Activated T-helper 1 cell treated with anti-CD3 and anti-CD28 coated beads, Interleukin-12 subunit alpha, Interleukin-12 subunit beta, Interleukin-2, Interleukin-4 antibody, amounts not matched to agents 30 ng/mL and 10 ng/mL and 1 ng/mL, durations not matched to agents 14 hours and 24 hours and 36 hours (primary cell): ENCODE measurements at places on chromosomes 6 and 20.

- no peaks in the 10 kb centered on the region for H3K4me1 ChIP-seq
- no peak overlapping the region for H3K4me3 ChIP-seq
- DNase-seq, result no peak
- peaks cover 13% of the 10 kb centered on the region for H3K36me3 ChIP-seq
- H3K27ac ChIP-seq, result no peak overlapping the region
- no peaks in the 10 kb centered on the region for H3K27me3 ChIP-seq
Observed at GRCh38 chr20:5973172-5973571, 22.7 kb downstream of the MCM8 start.

DNA sequence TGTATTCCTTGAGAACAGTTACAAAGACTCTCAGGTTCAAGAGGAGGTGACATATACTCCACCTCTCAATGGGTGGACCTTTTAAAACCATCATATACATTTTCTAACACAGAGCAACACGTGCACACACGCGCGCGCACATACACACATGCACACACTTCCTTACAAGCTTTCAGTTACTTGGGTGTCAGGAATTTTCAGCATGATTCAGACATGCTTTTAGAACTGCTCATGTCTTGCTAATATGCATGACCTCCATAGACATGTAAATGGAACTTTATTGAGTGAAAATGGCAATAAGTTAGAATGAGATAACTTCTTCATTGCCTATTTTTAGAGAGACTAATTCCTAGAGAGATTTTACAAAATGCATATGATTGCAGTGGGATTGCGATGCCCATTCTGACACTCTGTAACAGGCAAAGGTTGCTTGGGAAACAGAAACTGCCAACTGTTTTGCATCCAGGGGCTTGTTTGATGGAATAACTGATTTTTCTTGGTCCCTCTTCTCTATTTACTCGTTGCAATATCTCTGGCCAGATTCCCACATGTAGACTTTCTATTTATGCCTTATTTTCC is 531.4 kb upstream of the RNF217 start:
- no peaks in the 10 kb centered on the region for H3K4me1 ChIP-seq
- no peak for DNase-seq
- H3K36me3 ChIP-seq, result no peaks in the 10 kb centered on the region
- H3K4me3 ChIP-seq, result no peak overlapping the region
- H3K27ac ChIP-seq, result no peak overlapping the region

DNA sequence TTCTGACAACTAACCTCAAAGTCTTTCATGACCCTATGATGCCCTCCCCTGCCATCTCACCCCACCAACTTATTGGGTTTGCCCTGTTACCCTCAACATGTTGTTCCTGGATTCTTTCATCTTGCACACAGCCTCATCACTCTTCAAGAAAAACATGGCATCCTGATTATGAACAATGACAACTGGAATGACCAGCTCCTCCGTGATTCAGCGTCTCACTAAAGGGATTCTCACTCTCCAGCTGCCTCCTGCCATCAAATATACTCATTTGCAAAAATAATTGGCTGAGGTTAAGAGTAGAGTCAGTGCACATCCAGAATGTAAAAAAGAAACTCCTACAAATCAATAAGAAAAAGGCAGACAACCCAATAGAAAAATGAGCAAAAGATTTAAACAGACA is 59.7 kb upstream of the MDGA1 start:
- peaks cover 10% of the 10 kb centered on the region for H3K4me1 ChIP-seq
- no peak overlapping the region for H3K27ac ChIP-seq
- DNase-seq, result no peak
- H3K4me3 ChIP-seq, result no peak overlapping the region
- H3K36me3 ChIP-seq, result no peaks in the 10 kb centered on the region

- no peak for DNase-seq
- peaks cover 4% of the 10 kb centered on the region for H3K4me1 ChIP-seq
- H3K27me3 ChIP-seq, result peaks cover 28% of the 10 kb centered on the region
- H3K27ac ChIP-seq, result no peak overlapping the region
Observed at GRCh38 chr6:136469154-136469553, 81.1 kb downstream of the MAP7 start.

- H3K4me1 ChIP-seq, result peaks cover 62% of the 10 kb centered on the region
- no peak overlapping the region for H3K27ac ChIP-seq
Observed at GRCh38 chr6:159108426-159108985, 60.7 kb upstream of the FNDC1 start.

GRCh38 chr6:123062670-123063069 is 66.6 kb downstream of the CLVS2 start:
- H3K36me3 ChIP-seq, result no peaks in the 10 kb centered on the region
- no peak overlapping the region for H3K27ac ChIP-seq
- H3K4me1 ChIP-seq, result peaks cover 12% of the 10 kb centered on the region
- no peak for DNase-seq
- H3K27me3 ChIP-seq, result no peaks in the 10 kb centered on the region

- H3K36me3 ChIP-seq, result peaks cover 49% of the 10 kb centered on the region
- H3K4me1 ChIP-seq, result peaks cover 44% of the 10 kb centered on the region
- peak overlapping the region; percentile 91 for H3K27ac ChIP-seq
- peak overlapping the region; percentile 57 for H3K4me3 ChIP-seq
- H3K27me3 ChIP-seq, result no peaks in the 10 kb centered on the region
Observed at GRCh38 chr6:135651964-135652755, 154.6 kb upstream of the AHI1 start.

GRCh38 chr6:45965007-45965406 is 50.7 kb downstream of the CLIC5 start:
- no peaks in the 10 kb centered on the region for H3K4me1 ChIP-seq
- H3K36me3 ChIP-seq, result no peaks in the 10 kb centered on the region
- H3K4me3 ChIP-seq, result no peak overlapping the region
- peaks cover 6% of the 10 kb centered on the region for H3K27me3 ChIP-seq

- H3K27ac ChIP-seq, result no peak overlapping the region
- no peak overlapping the region for H3K4me3 ChIP-seq
- DNase-seq, result no peak
- peaks cover 5% of the 10 kb centered on the region for H3K27me3 ChIP-seq
- no peaks in the 10 kb centered on the region for H3K36me3 ChIP-seq
Observed at GRCh38 chr6:33950891-33951889, 147.4 kb upstream of the MLN start.

DNA sequence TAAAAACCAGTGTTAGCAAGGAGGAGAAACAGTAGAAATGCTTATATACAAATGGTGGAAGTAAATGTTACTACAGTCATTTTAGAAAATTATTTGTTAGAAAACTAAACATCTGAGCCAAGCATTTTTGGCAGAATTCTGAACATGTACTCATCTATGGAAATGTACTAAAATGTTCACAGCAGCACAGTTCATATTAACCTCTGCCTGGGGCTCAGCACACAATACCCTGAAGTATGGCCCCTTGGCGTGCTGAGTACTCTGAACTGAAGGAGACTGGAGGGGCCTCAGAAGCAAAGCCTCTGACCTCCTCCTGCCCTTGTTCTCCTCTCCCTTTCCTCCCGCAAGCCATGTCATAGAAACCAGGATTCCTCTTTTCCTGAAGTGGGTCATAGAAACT is 66.2 kb upstream of the RALGAPA2 start:
- DNase-seq, result no peak
- H3K27ac ChIP-seq, result no peak overlapping the region
- H3K27me3 ChIP-seq, result peaks cover 3% of the 10 kb centered on the region
- H3K4me3 ChIP-seq, result no peak overlapping the region

- no peak overlapping the region for H3K27ac ChIP-seq
- H3K36me3 ChIP-seq, result no peaks in the 10 kb centered on the region
- no peaks in the 10 kb centered on the region for H3K4me1 ChIP-seq
- no peak for DNase-seq
Observed at GRCh38 chr6:52022675-52023074, 64.7 kb downstream of the PKHD1 start.

GRCh38 chr20:11686820-11687543 is 230.7 kb upstream of the BTBD3 start:
- DNase-seq, result no peak
- H3K4me3 ChIP-seq, result no peak overlapping the region
- no peak overlapping the region for H3K27ac ChIP-seq
- no peaks in the 10 kb centered on the region for H3K36me3 ChIP-seq
- H3K4me1 ChIP-seq, result no peaks in the 10 kb centered on the region

DNA sequence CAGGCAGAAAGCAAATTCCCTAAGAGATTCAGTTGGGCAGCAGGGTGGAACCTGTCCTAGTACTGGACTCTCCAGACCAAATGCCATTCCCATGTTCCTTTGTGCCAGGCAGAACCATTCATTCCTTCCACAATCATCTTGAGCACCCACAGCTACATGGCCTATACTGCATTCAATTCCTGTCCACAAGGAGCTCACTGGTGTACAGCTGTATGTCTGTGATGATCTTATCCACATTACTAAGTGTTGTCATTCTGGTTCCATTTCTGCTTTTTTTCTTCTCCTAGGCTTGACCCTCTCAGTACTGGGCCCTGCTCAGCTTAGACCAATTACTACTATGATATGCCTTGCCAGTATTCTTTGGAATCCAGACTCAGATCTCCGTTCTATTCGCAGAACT is 27.5 kb downstream of the MAN1A1 start:
- H3K27ac ChIP-seq, result no peak overlapping the region
- peaks cover 37% of the 10 kb centered on the region for H3K36me3 ChIP-seq
- DNase-seq, result no peak
- no peaks in the 10 kb centered on the region for H3K27me3 ChIP-seq
- peaks cover 46% of the 10 kb centered on the region for H3K4me1 ChIP-seq

DNA sequence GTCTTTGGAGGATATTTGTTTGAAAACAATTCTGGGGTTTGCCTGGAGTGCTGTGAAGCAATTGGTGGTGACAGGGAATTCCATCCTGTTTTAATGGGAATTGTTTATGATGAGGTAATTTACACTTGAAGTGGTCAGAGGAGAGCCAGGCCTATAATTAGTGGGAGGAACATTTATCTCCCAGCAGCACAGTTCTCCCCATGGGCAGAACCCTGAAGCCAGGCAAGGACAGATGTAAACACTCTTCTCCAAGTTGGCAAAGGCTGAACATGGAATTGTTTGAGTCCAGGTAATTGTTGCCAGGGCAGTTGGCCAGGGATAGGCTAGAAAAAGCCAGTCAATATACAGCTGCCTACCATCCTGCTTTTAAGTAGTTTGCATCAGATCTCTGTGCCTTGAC is 789.7 kb downstream of the FRK start:
- no peak for DNase-seq
- no peak overlapping the region for H3K4me3 ChIP-seq
- H3K27me3 ChIP-seq, result no peaks in the 10 kb centered on the region
- no peak overlapping the region for H3K27ac ChIP-seq
- no peaks in the 10 kb centered on the region for H3K4me1 ChIP-seq
- no peaks in the 10 kb centered on the region for H3K36me3 ChIP-seq

GRCh38 chr6:70557998-70558397 is 8.7 kb upstream of the SDHAF4 start:
- H3K27me3 ChIP-seq, result peaks cover 2% of the 10 kb centered on the region
- H3K4me3 ChIP-seq, result no peak overlapping the region
- peaks cover 3% of the 10 kb centered on the region for H3K36me3 ChIP-seq

DNA sequence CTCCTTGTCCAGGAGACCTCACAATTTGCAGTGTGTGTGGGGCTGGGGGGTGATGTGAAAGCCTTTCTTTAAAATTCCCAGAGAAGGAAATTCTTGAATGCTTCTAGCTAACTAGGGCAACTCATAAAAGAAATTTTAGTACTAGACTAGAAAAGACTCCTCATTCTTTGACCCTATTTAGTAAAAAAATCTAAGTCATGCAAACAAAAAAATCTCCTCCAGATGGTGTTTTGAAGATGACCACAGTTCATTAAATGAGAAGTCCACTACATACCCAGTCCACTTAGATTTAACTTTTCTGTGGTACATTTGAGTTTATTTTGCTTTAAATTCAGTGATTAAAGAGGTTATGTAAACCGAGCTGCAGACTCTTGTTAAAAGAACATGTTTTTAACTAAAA is 67.5 kb downstream of the NDUFAF5 start:
- no peak for DNase-seq
- H3K4me1 ChIP-seq, result no peaks in the 10 kb centered on the region
- no peaks in the 10 kb centered on the region for H3K36me3 ChIP-seq
- no peak overlapping the region for H3K27ac ChIP-seq
- H3K27me3 ChIP-seq, result peaks cover 3% of the 10 kb centered on the region
- H3K4me3 ChIP-seq, result no peak overlapping the region

DNA sequence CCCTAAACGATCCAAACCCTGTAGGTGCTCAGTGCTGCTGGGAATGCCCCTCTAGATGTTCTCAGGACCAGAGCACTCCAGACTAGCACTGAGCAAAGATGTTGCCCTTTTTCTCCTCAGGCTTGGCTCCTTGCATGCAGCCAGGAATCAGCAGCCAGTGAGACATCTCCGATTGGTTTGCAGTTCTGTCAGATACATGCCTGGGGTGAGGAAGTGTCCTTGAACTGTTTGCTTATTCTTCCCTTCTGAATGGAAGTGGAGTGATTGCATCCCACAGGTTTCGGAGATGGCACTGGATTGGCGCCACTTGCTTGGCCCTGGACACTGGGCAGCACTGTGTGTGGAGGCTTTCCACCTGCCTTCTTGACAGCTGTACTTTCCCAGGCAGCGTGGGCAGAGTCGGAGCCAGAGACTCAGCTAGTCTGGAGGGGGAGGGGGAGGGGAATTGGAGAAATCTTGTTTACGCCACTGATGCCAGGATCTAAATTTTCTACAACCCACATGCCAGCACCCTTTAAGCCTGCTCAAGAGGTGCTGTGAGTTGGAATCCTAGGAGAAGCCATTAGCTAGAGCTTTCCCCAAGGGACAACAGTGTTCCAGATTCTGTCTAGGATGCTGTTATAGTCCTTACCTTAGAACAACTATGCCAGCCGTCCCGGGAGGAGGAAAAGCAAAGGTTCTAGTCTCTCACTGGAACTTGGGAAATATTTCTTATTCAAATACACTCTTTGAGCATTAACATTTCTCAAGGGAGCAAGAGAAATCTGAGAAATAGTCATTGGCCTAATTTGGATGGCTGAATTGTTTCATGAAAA is 49.2 kb upstream of the SASH1 start:
- H3K27me3 ChIP-seq, result peaks cover 5% of the 10 kb centered on the region
- no peak overlapping the region for H3K4me3 ChIP-seq
- H3K36me3 ChIP-seq, result no peaks in the 10 kb centered on the region
- no peak for DNase-seq

DNA sequence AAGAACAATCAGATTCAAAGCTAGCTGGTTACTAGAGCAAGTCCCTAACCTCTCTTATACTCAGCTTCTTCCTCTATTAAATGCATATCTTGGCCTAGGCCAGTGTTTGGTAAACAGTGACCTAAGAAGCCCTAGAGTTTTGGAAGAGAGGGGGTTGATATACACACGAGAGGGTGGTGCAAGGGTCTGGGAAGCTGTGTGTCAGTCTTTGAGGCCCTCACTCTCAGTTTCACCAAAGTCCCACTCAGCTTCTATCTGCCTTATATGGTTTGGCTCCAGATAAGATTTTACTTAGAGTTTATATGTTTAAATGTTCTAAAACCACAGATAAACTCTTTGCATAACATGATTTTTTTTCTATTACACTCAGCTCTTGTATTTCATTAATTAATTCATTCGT is 526.1 kb upstream of the BTBD3 start:
- H3K27ac ChIP-seq, result no peak overlapping the region
- DNase-seq, result no peak
- H3K4me1 ChIP-seq, result no peaks in the 10 kb centered on the region
